ENCODE measurements at places on chromosomes 7 and 10. TPM values are rescaled to one million over a fixed set of nuclear protein-coding genes. Genes with fewer than 3 reads are reported as not detected.

GRCh38 chr10:35336921-35337823, 863 bp downstream of the CCNY start:
- DNase-seq, result peak; percentile 13

- DNase-seq, result no peak
These were observed 297.6 kb upstream of the SP8 start for GRCh38 chr7:21084286-21084685.

- no peak for DNase-seq
These were observed 344.9 kb upstream of the CHRM2 start for GRCh38 chr7:136523571-136523970.

DNA sequence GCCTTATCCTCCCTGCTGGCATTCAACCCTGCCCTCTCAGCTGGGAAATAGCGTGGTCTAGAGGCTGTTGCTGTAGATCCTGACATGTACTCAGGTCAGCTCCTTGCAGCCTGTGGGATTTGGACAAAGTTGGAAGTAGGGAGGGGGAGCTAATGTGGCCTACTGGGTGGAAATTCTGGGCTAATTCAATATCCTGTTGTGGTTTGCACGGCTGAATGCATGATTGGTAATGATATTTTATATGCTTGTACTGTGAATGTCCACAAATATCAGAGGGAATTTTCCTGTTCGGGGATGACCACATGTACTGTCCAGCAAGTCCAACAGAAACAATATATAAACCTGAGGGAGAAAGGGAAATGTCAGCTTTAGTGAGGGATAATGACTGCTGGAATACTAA, 22.1 kb upstream of the NPVF start:
- no peak for DNase-seq

DNA sequence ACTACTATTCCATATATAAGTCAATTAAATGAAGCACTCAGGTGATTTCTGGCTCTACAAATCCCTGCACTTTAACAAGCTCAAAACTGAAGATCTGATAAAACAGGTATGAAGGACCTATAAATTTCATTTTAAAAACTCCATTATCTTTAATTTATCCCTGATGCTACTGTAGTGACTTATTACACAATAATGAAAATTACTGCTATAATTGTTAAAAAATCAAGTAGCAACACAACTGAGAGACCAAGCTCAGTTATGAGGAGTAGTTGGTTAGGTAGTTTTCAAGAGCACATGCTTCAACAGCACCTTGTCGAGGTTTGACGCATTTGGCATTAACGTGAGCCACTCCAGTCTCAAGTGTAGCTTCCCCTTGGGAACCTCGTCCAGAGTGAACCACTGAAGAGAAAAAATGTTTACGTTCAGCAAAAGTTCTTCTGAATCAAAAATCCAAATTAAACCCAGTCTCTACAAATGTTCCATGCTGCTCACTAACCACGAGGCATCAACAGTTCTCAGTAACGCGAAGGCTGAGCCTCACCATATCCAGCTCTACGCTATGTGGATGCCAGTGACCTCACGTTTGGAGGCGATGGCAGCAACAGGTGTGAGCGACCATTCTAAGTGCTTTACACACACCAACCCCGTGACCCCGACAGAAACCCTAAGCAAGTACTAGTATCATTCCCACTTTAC, 55.3 kb upstream of the NCAPG2 start:
- no peak for DNase-seq

GPC2 gene
- total RNA-seq, result 5.6 TPM

HOXA11 gene
- total RNA-seq, result not detected

PAPSS2 gene
- 96.4 TPM for total RNA-seq

AKR1C3 gene
- total RNA-seq, result 553 TPM
